ENCODE measurements at places on chromosomes 2 and 18.

GRCh38 chr2:189113963-189114362 is 65.6 kb downstream of the COL5A2 start:
- no peaks in the 10 kb centered on the region for H3K36me3 ChIP-seq
- no peak for DNase-seq
- H3K27ac ChIP-seq = no peak overlapping the region
- H3K27me3 ChIP-seq = no peaks in the 10 kb centered on the region

GRCh38 chr2:159206736-159207380 is 79.6 kb downstream of the WDSUB1 start:
- no peak for DNase-seq
- peaks cover 6% of the 10 kb centered on the region for H3K4me1 ChIP-seq
- H3K27me3 ChIP-seq = peaks cover 19% of the 10 kb centered on the region
- H3K27ac ChIP-seq = no peak overlapping the region

DNA sequence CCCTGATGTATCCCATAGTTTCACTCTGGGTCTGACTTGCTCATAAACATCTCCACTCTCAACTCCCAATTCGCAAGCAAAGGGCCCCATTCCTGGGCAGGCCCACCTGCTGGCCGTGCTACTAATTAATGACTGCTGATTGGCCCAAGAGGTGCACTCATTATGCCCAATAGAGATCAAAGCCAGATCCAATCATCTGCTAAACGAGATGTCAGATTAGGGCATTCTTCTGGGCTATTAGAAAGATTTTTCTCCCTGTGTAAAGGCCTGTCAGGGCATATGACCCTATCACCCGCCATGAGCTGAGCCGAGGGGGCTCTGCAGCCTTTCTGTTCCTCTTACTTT is 103.4 kb upstream of the HAAO start:
- no peak for DNase-seq
- no peak overlapping the region for H3K27ac ChIP-seq
- no peaks in the 10 kb centered on the region for H3K27me3 ChIP-seq

DNA sequence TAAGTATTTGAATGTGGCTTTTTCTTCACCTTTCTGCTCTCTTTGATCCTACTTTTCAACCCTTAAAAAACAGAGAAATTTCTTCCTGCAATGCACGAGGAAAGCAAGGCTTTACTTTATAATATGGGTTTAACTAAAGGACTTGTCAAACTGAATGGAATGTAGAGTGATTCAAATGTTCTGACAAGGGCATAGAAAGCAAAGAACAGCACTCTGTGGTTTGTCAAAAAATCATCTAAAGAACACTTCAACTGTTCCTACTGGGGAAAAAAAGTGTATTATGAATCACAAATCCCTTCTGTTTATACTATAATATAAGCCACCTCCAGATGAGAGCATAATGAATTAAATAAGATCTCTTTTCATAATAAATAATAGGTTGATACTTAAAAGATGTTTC is 45.0 kb upstream of the RIT2 start:
- no peak overlapping the region for H3K27ac ChIP-seq
- no peak for DNase-seq
- no peaks in the 10 kb centered on the region for H3K27me3 ChIP-seq

GRCh38 chr2:101614127-101614759 is 83.3 kb upstream of the MAP4K4 start:
- no peak overlapping the region for H3K27ac ChIP-seq
- H3K4me1 ChIP-seq = no peaks in the 10 kb centered on the region
- DNase-seq = no peak
- no peak overlapping the region for H3K4me3 ChIP-seq
- H3K27me3 ChIP-seq = no peaks in the 10 kb centered on the region

All from H1 (cell line).